ENCODE measurements at places on chromosomes 16 and 17.

DNA sequence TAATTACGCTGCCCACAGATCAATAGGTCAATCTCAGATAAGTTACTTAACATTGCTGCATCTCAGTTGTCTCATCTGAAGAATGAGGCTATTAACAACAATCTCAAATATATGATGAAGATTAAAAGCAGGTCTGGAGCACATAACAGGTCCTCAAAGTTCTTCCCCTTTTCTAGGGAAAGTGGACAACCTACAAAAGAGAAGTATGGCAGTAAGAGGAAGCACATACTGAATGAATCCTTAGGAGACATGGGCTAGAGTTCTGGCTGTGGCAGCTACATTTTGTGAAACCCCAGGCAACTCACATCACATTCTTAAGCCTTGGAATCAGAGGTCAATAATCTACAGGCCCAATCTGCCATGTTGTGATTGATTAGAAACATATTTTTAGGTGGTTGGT lies 180.6 kb downstream of the PCTP start:
- no peak for DNase-seq

- no peak for DNase-seq
These were observed 9.8 kb downstream of the CRK start for GRCh38 chr17:1446201-1446600.

GRCh38 chr16:13559624-13560023 lies 360.3 kb upstream of the ERCC4 start:
- DNase-seq: no peak

- peak; percentile 32 for DNase-seq
These were observed 123.1 kb downstream of the CA10 start for GRCh38 chr17:52035336-52035915.

GRCh38 chr17:41463746-41464145 lies 3.4 kb downstream of the KRT32 start:
- DNase-seq: no peak

Data from retina (tissue), 1 donor.